BJ (cell line): ENCODE measurements at places on chromosomes 3 and 15. TPM values are rescaled to one million over a fixed set of nuclear protein-coding genes. Genes with fewer than 3 reads are reported as not detected.

DNA sequence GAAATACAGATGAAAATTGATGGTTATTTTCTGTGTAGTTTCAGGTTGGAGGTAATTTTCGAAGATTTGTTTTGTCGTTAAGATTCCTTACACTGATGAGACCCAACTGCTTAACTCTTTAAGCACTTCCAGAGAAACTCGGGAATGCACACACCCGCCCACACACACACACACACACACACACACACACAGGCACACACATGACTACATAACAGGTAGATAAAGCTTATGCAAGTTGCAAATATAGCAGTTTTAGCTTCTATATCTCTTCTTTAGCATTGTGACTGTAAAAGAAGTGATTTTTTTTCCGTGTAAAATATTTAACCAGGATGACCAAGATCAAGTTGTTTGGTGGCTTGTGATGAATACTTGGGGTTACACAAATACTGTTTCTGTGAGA lies 294.9 kb upstream of the NR2F2 start:
- DNase-seq: no peak

DNA sequence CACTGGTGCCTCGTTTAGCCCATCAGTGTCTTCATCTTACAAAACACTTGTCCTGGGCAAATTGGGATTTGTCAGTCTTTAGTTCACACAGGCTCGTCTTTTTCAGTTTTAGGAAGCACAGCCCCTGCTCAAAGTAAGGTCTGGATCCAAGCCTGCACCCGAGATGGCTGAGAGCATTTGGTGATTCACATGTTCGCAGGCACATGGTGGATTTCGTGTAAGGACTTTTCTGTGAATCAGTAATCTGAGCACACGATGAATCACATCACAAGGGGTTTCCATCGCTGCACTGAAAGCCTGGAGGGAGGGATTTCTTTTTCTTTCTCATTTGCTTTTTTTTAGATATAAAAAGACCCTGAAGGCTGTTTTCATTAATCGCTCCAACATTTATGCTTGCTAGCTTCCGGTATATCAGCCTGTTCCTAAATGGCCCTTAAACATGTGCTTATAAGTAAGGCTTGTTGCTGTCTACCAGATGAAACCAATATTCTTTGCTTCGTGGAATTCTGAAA lies 435.6 kb upstream of the ATP10A start:
- DNase-seq: no peak

DNA sequence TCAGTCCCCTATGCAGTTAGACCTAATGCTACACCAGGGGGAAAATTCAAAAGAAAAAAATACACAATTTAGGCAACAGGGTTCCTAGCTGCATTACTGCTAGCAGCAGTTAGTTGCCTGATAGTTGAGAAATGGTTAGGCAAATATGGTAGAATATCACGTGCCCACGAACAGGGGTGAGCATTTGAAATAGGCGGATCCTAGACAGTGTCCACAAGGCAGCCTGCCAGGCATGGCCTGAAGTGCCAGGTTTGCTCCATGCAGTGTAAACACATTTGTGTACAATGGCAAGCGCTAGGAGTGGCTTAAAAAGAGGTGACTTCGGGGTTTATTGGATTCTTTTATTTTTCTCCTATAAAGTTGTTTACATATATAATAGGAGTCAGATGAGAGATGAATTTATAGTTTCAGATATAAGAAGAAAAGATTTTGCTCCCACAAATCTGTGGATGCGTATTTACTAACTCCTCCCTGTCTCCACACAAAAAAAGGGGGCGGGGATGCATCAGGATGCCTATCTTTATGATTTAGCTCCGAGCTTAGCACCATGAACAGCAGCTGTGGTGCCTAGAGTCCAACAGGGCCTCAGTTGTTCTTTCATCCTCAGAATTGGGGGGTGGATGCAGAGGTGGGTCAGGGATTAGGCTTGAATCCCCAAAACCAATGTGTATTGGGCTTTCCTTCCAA lies 3.9 kb upstream of the TGM4 start:
- DNase-seq: no peak

GRCh38 chr15:66505430-66505811 lies 295 bp downstream of the ZWILCH start:
- DNase-seq: no peak

GRCh38 chr15:67828969-67829646 lies 3.8 kb downstream of the SKOR1 start:
- DNase-seq: no peak

- peak; percentile 61 for DNase-seq
Observed at GRCh38 chr15:32802286-32802936, 84.6 kb downstream of the GREM1 start.

DNA sequence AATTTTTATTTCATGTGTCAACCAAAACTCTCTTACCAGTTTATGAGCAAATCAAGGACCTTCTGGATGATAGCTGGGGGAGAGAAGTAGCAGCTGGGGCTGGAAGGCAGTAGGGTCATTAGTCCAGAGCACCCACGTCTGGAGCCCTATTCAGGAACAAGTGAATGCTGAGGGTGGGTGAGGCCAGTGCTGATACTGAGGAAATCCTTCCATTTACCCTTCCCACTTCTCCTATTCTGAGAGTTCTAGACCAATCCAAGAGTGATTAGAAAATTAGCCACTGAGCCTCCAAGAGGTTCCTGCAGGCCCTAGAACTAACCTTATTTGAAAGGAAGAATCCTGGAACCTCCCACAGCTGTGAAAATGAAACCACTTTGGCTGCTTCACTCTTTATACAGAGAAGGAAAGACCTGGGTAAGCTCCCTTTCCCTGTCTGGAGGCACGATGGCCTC lies 46.2 kb upstream of the VILL start:
- DNase-seq: no peak

DNA sequence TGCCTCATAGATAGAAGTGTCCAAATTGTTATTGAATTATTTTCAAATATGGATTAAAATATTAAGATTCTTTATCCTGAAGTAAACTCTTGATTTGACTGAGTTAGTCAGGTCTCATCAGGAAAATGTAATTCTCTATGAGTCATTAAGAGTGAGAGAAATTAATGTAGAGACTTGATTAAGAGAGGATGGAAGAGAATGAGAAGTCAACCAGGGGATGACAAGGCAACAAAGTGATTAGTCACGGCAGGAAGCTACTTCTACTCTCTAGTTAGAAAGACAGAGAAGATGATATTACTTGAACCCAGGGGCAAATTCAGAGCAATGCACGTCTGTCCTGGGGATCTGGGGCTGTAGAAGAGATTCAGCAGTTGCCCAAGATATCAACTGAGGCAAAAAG lies 202.5 kb downstream of the LSAMP start:
- no peak for DNase-seq

DNA sequence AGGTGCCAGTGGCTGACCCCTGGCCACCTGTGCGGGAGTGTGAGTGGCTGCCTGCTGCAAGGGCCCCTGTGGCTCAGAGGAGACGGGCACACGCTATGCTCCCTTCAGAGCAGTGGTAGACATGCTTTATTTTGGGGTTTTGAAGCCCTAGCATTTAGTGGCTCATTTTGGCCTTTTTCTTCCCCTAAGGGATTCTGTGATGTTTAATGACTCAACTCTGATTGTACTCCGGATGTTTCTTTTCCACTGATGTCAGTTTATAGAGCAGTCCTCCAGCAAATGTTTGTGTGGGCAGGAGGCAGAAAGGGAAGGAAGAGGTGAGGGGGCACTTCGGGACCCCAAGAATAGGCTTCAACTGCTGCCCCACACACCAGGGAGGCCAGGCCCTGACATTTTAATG lies 288.9 kb upstream of the C2CD4B start:
- no peak for DNase-seq

TGM4 gene
- not detected in 2 replicates for polyA plus RNA-seq

GUCA1C gene
- not detected in 2 replicates for polyA plus RNA-seq

CHRNA5 gene
- polyA plus RNA-seq: 1.1 and 1.9 TPM in 2 replicates
